HFF-Myc (cell line): ENCODE measurements at places on chromosomes 6 and 20.

- peak; percentile 87 for DNase-seq
Observed at GRCh38 chr6:31546339-31546957, at the start of gene ATP6V1G2. Gene ATP6V1G2 (minus strand): TSS chr6:31546608. CDS start chr6:31546559, 49 bp downstream.

GRCh38 chr6:44128020-44128917 is 915 bp downstream of the TMEM63B start:
- no peak for DNase-seq

DNA sequence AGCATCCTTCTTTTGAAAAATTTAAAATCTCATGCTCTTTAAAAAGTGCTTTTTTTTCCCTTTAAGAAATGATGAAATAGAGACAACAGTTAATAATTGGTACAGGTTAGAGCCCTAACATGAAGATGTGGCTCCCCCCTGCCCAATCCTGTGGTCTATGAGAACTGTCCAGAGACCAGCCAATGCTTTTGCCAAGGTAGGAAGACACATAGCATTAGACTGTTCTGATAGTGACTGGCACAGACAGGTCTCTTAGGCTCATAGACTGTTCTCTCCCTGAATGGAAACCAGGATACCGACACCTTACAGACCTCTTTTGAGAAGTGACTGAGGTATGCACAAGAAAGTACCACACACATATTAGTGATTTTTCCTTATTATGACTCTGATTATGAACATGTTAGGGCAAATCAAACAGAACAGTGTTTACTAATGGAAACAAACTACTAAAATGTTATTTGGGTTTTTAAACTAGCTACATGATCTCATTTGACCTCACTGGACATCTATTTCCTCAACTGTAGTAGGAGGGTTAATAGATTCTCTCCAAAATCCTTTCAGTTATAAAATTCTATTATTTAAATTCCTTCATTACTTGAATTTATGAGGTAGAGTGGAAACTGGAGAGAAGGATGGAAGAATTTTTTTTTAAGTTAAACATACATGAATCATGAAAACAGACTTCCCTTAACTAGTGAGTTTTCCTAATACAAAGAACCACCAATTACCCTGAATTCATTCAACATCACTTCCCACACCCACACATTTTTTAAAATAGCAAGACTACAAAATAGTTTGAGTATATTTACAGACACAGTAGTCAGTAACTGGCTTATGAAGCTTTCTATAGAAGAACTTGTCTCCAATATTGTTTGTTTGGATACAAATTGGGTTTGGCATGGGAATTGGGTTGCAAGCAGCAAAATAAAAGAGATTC is 120.4 kb downstream of the OGFRL1 start:
- no peak for DNase-seq

- no peak for DNase-seq
Observed at GRCh38 chr6:5764401-5764955, 242.2 kb downstream of the NRN1 start.

GRCh38 chr6:91573826-91574416 is 987.0 kb upstream of the MAP3K7 start:
- DNase-seq = no peak

- no peak for DNase-seq
Observed at GRCh38 chr6:53066077-53066417, 843 bp downstream of the FBXO9 start.

GRCh38 chr6:21375151-21376116 is 218.1 kb upstream of the SOX4 start:
- no peak for DNase-seq

- DNase-seq = no peak
Observed at GRCh38 chr6:156630613-156631302, 146.4 kb upstream of the ARID1B start.

DNA sequence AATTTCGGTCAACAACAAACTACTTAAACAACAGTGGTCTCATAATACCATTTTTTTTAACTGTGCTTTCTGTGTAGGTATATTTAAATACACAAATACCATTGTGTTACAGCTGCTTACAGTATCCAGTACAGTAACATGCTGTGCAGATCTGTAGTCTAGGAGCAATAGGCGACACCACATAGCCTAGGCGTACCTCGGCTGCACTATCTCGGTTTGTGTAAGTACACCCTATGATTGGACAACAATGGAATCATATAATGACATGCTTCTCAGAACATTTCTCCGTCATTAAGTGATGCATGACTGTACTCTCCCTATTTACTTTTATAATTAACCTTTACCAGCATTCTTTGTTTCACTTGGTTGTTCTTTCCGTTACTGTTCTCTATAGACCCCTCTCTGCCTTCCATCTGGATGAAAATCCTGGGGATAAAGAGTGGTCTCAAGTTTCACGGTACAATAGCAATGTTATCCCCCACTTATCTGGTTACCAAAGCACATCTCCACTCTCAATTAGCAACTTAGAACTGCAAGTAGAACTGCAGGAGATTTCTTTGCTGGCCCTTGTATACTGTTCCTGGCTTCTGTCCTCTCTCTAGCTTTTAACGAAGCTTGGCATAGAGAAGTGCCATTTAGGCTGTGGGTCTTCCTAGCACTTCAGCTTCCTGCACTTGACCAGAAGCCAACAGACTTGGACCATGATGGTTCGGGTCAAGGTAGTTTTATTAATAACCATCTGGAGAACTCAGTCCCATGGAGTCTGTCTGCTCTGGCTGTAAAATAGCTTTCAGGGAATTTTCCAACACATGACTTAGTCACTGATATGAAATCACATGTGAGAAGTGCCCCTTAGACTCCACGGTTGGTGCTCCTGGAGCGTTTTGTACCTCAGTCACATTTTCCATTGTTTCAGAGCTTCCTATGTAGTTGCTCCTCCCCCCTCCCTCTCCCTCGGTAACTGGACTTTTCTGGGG is 80.4 kb upstream of the POPDC3 start:
- no peak for DNase-seq

DNA sequence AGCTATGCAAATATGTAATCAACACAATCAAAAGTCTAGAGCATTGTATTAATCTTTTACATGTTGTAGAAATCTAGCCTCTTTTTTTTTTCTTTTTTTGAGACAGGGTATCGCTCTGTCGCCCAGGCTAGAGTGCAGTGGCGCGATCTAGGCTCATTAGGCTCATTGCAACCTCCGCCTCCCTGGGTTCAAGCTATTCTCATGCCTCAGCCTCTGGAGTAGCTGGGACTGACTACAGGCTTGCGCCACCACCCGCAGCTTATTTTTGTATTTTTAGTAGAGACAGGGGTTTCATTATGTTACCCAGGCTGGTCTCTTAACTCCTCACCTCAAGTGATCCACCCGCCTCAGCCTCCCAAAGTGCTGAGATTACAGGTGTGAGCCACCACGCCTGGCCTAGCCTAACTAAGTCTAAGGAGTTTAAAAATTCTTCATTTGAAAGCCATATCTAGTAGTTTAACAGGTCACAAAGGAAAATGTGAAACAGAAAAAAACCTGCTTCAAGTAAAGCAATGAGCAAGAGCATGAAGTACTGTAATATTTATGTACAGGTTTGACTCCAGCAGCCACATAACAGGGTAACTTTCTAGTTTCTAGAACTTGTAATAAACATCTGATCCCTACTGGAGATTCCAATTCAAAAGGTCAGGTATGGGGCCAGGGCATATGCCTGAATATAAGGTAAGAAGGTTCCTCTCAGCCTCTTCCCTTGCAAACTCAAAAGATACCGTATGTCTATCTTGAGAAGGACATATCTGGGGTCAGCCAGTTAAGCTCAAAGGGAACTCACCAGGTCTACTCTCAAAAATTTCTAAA is 4.4 kb downstream of the CPNE1 start:
- no peak for DNase-seq

DNA sequence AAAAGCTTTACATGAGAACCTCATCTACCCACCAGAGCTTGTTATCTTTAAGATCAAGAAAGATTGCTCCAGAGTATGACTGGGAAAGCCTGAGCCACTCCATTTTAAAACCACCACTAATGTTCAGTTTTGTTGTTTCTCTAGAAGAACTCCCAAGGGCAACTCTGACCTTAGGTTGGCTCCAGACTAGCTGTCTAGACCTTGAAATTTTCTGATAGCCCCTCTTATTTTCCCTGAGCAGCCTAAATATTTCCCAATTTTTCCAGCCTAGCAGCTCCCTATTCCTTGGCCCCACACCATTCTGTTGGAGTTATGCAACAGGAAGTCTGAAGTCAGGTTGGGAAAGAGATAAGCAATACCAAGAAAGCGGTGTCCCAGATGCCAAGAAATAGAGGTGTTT is 84.6 kb upstream of the TCF21 start:
- no peak for DNase-seq

DNA sequence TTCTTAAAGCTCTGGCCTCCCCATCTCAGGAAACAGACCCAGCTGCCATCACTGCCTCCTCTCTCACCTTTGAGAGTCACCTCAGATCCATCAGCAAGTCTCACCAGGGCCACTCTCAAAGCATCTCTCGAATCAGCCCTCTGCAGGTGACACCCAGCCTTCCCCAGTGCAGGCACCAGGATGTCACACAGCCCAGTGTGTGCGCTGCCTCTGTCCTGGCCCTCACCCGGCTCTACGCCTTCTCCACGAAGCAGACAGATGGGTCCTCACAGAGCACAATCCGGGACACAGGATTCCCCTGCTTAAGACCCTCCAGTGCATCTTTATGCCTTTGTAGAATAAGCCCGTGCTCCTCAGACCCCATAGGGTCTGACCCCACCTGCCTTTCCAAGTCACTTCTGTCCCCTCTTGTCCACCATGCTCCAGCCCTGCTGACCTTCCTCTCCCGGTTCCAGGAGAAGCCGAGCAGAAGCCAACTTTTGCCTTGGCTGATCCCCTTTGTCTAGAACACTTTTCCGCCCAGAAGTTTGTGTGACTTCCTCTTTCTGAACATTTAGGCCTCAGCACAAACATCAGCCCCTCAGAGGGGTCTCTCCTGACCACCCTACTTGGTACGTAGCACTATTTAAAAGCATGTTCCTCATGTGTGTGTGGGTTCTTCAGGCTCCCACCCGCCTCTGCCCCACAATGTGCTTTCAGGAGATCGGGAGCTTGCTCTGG is 60.2 kb downstream of the PSMG4 start:
- DNase-seq = no peak

- DNase-seq = no peak
Observed at GRCh38 chr20:54262671-54263070, 54.8 kb downstream of the PFDN4 start.

GRCh38 chr6:51613558-51613957 is 473.9 kb downstream of the PKHD1 start:
- no peak for DNase-seq
